ENCODE measurements at places on chromosomes 5 and 9.

DNA sequence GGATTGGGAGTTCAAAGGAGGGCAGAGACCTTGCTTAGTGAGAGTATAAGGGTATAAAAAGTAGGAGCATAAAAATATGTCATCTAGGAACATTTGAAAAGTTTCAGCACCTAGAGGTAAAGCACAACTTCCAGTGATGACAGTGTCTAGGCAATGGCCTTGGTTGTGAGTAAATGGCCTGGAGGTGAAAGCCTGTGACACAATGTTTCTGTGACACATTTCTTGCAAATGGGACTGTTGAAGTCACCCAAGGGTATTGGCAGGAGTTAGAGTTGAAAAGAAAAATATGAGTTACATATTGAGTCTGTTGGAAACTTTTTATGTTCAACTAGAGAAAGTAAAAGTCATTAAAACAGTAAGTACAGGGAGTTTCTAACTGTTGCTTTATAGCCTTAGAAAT lies 14.8 kb downstream of the C5orf47 start:
- no peak overlapping the region for H3K27ac ChIP-seq
- no peaks in the 10 kb centered on the region for H3K4me1 ChIP-seq
- no peak overlapping the region for H3K4me3 ChIP-seq
- H3K27me3 ChIP-seq = peaks cover 5% of the 10 kb centered on the region

- H3K36me3 ChIP-seq = no peaks in the 10 kb centered on the region
- no peak overlapping the region for H3K4me3 ChIP-seq
- H3K27ac ChIP-seq = peak overlapping the region; percentile 49
Measured at GRCh38 chr9:128043467-128043868, 23.7 kb downstream of the NAIF1 start.

DNA sequence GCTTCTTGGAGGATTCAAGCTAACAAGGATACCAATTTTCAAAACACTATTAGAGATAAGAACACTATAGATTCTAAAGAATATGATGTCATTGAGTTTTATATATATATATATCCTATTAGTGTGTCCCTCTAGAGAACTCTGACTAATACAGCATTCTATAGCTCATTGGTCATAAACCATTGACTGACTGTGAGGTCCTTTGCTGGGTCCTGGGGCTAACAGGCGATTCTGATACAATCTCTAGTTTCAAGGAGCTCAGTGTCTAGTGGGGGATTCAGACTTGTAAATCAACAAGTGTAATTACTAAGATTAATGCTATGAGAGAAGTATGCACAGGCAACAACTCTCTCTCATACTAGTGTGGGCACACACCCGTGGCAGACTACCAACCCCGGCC lies 234.5 kb downstream of the DENND1A start:
- H3K4me3 ChIP-seq = no peak overlapping the region
- DNase-seq = no peak
- no peaks in the 10 kb centered on the region for H3K4me1 ChIP-seq
- H3K27ac ChIP-seq = no peak overlapping the region
- H3K27me3 ChIP-seq = peaks cover 3% of the 10 kb centered on the region

DNA sequence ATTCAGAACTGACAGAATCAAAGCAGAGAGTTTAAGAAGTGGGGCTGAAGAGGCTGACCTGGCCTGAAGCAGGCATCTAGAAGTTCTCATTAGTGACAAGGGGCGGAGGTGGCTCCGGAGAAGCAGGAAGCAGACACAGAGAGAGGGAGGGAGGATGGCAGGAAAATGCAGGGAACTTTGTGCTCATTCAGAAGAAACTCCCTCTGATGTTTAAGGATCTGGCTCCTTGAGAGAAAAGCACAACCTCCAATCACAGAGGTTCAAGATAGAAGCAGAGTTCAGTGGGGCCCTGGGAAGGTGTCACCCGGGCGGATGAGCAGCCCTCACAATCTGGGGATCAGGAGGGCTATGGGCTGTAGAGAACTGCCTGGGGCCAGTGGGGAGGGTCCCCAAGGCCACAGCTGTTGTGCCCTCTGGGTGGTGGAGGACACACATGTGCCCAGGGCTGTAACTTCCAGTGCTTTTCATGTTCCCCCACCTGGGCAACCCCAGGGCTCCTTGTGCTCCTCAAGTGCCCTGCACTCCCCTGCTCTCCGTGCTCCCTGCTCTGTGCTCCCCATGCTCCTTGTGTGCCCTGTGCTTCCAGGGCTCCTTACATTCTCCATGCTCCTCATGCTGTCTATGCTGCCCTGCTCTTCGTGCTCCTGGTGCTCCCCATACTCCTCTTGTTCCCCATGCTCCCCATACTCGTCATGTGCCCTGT lies 51.4 kb downstream of the TRIP13 start:
- H3K4me3 ChIP-seq = no peak overlapping the region
- peaks cover 32% of the 10 kb centered on the region for H3K4me1 ChIP-seq
- peak overlapping the region; percentile 34 for H3K27ac ChIP-seq
- no peaks in the 10 kb centered on the region for H3K27me3 ChIP-seq

- H3K4me1 ChIP-seq = no peaks in the 10 kb centered on the region
- H3K27ac ChIP-seq = no peak overlapping the region
- no peak overlapping the region for H3K4me3 ChIP-seq
- DNase-seq = no peak
- no peaks in the 10 kb centered on the region for H3K27me3 ChIP-seq
Measured at GRCh38 chr9:110065532-110065931, 142.4 kb downstream of the C9orf152 start.

DNA sequence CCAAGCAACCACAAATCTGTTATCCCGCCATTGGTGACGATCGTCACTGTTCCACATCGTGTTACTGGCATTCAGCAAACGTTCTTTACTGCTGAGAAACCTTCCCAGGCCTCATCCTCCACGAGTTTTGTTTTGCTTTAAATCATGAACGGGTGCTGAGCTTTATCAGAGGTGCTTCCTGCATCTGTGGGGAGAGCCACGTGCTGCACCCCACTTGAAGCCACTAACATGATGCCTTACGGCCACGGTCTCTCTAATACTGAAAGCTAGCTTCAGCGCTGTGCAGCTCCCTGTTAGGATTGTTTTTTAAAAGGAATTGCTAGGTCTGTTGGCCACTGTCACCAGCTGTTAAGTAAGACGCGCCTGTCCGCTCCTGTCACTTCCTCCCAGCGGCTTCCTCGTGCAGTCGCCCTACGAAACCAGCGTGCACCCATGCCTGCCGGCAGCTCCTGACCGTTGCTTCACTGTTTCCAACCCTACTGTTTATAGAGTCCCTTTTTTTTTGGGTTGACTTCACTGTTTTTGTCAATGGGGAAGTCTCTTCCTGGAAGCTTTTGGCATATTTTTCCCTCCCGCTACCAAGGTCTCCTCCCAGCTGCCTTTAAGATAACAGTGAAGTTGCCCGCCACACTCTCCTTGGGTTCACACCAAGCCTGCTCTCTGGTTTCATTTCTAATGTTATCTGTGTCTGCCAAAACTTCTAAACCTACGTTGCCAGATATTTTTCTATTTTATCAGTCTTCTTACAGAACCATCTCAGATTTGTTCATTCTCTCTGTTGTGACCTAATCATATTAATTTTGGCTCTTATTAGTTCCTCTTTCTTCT lies 20.3 kb downstream of the LPCAT1 start:
- no peaks in the 10 kb centered on the region for H3K4me1 ChIP-seq
- DNase-seq = no peak
- H3K4me3 ChIP-seq = no peak overlapping the region
- peaks cover 4% of the 10 kb centered on the region for H3K36me3 ChIP-seq
- H3K27ac ChIP-seq = peak overlapping the region; percentile 6
- H3K27me3 ChIP-seq = no peaks in the 10 kb centered on the region

- no peaks in the 10 kb centered on the region for H3K27me3 ChIP-seq
- no peak for DNase-seq
- no peaks in the 10 kb centered on the region for H3K4me1 ChIP-seq
- H3K4me3 ChIP-seq = no peak overlapping the region
- peaks cover 10% of the 10 kb centered on the region for H3K36me3 ChIP-seq
Measured at GRCh38 chr5:180001136-180001535, 70.4 kb downstream of the RNF130 start.

GRCh38 chr5:79800979-79801827 lies 111.6 kb downstream of the CMYA5 start:
- DNase-seq = peak; percentile 20
- no peaks in the 10 kb centered on the region for H3K27me3 ChIP-seq
- no peaks in the 10 kb centered on the region for H3K36me3 ChIP-seq
- no peaks in the 10 kb centered on the region for H3K4me1 ChIP-seq
- H3K27ac ChIP-seq = no peak overlapping the region

DNA sequence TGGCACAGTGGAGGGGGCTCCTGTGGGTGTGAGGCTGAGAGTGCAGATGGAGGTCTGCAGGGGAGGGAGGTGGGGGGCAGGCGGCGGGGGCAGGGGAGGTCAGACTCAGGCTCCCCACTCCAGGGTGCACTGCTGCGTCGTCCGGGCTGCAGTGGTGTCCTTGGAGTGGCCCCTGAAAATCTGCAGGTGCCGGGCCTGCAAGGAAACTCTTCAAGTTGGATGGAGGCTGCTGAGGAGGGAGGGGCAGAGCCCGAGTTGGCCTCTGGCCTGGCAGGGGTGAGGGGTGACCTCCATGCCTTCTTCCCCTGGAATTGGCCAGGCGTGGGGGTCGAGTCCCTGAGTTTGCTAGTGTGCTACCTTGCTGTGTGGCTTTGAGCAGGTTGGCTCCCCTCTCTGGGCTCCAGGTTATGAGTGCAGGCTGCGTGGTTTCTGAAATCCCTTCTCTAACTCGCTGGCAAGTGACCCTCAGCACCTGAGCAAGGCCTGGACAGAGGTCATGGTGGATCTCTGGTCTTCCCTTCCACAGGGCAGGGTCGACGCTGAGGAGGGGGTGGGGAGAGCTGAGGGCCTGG lies 888 bp downstream of the ADAMTSL2 start:
- no peak overlapping the region for H3K27ac ChIP-seq
- peaks cover 38% of the 10 kb centered on the region for H3K27me3 ChIP-seq
- H3K36me3 ChIP-seq = no peaks in the 10 kb centered on the region
- peaks cover 5% of the 10 kb centered on the region for H3K4me1 ChIP-seq
- no peak overlapping the region for H3K4me3 ChIP-seq

DNA sequence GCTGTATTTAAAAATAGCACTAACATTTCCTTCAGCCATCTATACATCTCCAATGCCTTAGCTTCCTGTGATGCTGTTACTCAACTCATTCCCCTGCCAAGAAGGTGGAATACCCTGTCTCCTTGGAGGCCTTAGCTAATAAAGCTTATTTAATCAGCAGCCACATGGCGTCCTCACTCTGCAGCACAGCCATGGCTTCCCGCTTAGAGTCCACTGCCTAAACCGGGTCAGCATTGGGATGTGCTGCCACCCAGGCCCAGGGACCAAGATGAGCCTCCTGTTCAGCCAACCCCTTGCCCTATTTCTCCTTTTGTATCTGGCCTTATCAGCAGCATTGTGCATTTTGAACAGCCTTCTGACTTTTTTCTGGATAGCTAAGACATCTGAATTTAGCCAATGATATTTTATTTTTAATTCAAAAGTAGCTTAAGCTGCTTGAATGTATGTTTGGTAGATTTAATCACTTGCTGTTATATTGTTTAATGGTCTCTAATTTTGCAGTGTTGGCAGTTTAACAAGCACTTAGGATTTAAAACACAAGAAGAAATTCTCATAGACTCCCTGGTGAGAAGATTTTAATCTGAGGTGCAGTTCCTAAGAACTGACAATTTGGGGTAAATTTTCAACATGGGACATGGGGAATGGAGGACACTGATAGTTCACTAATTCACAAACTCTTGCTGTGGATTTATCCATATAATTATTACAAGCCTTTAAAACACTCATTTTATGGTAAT lies 113.0 kb downstream of the RPS23 start:
- no peaks in the 10 kb centered on the region for H3K4me1 ChIP-seq
- DNase-seq = peak; percentile 32
- no peaks in the 10 kb centered on the region for H3K27me3 ChIP-seq
- no peak overlapping the region for H3K27ac ChIP-seq
- H3K36me3 ChIP-seq = no peaks in the 10 kb centered on the region
- no peak overlapping the region for H3K4me3 ChIP-seq

- peaks cover 14% of the 10 kb centered on the region for H3K4me1 ChIP-seq
- DNase-seq = no peak
- no peak overlapping the region for H3K4me3 ChIP-seq
- no peak overlapping the region for H3K27ac ChIP-seq
- H3K27me3 ChIP-seq = no peaks in the 10 kb centered on the region
Measured at GRCh38 chr5:430214-430925, 12.6 kb upstream of the EXOC3 start.

- H3K27me3 ChIP-seq = no peaks in the 10 kb centered on the region
- no peak overlapping the region for H3K27ac ChIP-seq
- H3K4me1 ChIP-seq = peaks cover 35% of the 10 kb centered on the region
- no peak for DNase-seq
Measured at GRCh38 chr9:76591256-76591950, 132.4 kb downstream of the GCNT1 start.

- DNase-seq = no peak
- no peak overlapping the region for H3K27ac ChIP-seq
- no peaks in the 10 kb centered on the region for H3K36me3 ChIP-seq
- no peak overlapping the region for H3K4me3 ChIP-seq
- H3K4me1 ChIP-seq = no peaks in the 10 kb centered on the region
Measured at GRCh38 chr5:110853267-110853666, 114.5 kb downstream of the SLC25A46 start.

DNA sequence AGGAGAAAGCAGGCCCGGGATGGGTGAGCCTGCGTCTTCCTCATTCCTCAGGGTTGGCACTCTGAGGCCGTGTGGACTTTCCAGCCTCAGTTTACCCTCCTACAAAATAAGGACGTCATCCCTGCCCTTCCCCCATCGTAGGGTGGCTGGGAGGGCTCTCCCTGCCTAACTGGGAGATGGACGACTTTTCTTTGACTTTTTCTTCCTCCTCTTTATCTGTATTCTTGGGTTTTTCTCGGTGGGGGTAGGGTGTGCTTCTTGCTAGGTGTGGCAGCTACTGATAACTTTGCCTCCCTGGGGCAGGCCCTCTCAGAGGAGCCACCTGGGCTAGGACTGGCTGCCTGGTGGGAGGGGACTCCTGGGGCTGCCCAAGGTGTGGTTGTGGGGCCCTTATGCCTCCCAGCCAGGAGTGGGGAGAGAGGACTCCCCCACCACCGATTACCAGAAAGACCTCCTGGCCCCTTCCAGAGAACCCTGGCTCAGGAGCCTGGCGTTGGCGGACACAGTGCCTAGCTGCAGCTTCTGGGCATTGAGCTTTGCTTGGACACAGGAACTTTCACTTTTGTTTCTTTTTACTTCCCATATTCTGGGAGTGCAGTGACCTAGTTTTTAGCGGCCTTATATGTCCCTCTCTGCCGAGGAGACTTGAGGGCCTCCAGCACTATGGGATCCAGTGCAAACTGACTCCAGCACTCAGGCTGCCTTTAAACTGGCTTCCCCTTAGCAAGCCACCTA lies 6.1 kb downstream of the GLIPR2 start:
- peaks cover 8% of the 10 kb centered on the region for H3K27me3 ChIP-seq
- peaks cover 7% of the 10 kb centered on the region for H3K36me3 ChIP-seq
- peaks cover 17% of the 10 kb centered on the region for H3K4me1 ChIP-seq
- H3K27ac ChIP-seq = peak overlapping the region; percentile 48
- DNase-seq = no peak
- no peak overlapping the region for H3K4me3 ChIP-seq

- no peaks in the 10 kb centered on the region for H3K36me3 ChIP-seq
- no peak for DNase-seq
- H3K27me3 ChIP-seq = no peaks in the 10 kb centered on the region
- H3K4me3 ChIP-seq = no peak overlapping the region
- no peaks in the 10 kb centered on the region for H3K4me1 ChIP-seq
Measured at GRCh38 chr5:129820-130219, 37.9 kb downstream of the PLEKHG4B start.

Data from large intestine (tissue), 12 donors.